Left renal cortex interstitium (tissue), 4 donors: ENCODE measurements at places on chromosomes 12 and 14.

GRCh38 chr14:24092110-24092504, 2.0 kb upstream of the PCK2 start:
- DNase-seq, result no peak

DNA sequence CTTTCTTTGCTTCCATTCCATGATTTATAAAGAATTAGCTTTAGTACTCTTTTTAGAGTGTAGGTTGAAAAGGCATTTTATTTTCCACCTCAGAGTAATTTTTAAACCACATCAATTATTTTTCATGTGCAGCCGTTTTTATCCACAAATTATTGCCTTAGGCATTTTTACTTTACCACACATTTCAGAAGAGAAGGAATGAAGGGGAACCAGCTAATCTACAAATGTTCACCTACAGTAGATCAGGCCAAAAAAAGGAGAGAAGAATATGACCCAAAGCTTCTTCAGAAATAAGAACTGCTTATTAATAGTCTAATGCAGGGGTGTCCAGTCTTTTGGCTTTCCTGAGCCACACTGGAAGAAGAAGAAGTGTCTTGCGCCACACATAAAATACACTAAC, 19.8 kb upstream of the NTN4 start:
- no peak for DNase-seq

DNA sequence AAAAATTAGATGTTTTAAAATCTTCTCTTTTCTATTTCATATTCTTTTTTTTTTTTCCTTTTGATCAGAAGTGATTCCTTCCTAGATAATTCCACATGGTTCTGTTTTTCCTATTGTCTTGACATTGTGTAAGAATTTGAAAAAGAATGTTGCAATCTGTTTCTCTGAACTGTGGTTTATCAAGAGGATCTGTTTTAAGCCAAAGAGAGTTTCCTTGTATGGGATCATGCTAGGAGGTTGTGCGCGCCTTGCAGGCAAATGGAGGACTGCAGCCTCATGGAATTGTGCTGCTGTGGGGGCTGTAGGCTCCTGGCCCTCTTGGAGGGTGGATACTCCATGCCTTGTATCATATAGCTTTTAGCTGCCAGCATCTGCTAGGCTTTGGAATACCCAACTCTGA, 43.3 kb upstream of the MBIP start:
- DNase-seq, result no peak

DNA sequence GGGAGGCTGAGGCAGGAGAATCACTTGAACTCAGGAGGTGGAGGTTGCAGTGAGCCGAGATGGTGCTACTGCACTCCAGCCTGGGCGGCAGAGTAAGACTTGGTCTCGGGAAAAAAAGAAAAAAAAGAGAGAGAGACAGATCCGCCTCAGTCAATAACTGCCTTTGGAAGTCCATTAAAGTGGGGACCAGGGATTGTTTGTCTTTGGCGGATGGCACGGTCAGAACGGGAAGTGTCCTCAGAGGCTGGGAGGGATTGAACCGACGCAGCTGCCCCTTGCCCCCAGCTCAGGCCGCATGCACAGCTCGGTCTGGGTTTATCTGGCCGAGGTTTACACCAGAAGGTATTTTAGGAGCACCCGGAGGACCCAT, 54.4 kb downstream of the TESC start:
- no peak for DNase-seq

GRCh38 chr14:33592297-33592696, 358.6 kb downstream of the EGLN3 start:
- DNase-seq, result no peak

GRCh38 chr14:99351166-99352007, 79.4 kb upstream of the BCL11B start:
- DNase-seq, result no peak

DNA sequence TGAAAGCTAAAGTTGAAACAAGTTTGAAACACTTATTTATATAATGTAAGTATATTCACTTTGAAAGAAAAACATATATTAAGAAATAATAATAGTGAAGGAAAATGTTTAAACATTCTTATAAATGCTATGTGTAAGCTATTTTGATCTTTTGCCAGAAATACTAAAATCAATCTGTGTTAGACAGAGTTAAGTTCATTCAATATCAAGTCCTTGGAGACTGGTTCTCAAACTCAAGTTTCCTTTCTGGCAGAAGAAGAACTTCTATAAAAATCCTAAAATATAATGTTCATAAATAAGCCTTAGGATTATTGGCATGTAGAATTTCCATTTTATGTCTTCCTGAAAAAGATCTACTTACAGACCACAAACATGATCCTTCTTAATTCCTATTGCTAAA, 45.3 kb downstream of the TAOK3 start:
- no peak for DNase-seq

GRCh38 chr12:132428936-132429601, 60.9 kb upstream of the FBRSL1 start:
- DNase-seq, result no peak

GRCh38 chr12:130984183-130985058, 30.7 kb downstream of the ADGRD1 start:
- DNase-seq, result no peak

DNA sequence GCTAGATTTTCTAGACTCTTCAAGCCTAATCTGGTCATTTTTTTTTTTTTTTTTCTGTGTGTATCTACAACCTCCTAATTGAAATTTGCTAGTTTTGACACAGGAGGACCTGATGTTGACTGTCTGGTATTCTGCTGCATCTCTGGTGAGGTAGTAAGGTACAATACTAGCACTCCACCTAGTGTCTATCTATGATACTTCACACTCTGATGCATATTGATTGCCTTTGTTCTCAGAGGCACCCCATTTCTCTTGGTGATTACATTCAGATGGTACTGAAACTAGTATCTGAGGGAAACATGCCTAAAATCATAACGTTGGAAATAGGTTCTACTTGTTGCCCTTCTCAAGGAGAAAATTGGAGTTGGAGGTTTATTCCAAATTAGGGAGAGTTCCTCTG, 930.5 kb upstream of the NOVA1 start:
- peak; percentile 15 for DNase-seq

DNA sequence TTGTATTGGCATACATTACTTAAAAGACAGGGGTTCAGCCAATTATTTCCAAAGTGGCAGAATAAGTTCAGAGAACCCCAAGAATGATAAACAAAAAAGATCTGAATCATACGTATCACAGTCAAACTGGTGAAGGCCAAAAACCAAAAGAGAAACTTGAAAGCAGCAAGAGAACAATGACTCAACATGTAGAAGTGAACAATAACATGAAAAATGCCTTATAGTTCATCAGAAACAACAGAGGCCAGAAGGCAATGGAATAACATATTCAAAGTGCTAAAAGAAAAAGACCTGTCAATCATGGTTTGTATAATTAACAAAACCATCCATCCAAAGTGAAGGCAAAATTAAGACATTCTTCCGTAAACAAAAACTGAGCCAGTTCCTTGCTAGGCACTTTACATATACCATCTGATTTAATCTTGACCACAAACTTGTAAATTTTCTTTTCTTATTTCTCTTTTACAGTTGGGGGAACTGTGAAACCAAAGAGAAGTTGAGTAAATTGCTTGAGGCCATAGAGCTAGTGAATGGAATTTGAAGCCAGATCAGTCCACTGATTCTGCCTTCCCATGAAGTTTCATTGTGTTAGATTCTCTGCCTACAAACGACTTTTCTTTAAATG, 232.1 kb upstream of the SEL1L start:
- no peak for DNase-seq

DNA sequence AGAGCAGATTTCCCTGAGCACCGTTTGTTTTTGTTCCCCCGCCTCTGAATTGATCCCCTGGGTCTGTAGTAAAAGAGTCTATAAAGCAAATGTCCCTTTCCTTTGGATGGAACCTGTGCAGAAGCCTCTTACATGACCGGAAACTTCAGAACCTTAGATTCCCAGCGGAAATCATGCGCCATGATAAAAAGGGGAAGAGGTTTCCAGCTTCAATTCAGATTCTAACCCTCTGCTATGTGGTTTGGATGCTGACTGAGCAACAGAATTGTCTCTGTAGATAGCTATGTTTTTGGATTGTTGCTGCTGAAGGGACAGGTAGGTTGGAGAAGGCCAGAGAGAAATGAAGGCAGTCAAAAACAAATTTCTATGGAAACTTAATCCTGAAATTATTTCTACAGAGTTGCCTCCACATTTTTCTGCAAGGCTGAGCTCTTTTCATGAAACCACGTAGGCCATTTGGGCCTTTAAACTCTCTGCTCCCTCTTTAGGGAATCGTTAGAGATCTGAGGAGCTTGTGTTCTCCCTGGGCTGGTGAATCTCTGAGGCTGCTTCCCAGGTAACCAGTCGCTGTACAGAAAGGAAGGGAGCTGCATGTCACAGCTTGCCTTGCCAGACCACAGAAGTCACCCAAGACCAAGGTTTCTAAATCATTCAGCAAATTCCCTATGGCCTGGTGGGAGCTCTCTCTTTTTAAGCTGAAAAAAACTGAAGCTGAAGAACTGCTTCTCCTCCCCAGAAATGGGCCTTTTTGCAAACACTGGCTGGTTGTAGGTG, 28.7 kb upstream of the OR10P1 start:
- no peak for DNase-seq

GRCh38 chr12:90449611-90450010, 505.4 kb downstream of the CCER1 start:
- no peak for DNase-seq

DNA sequence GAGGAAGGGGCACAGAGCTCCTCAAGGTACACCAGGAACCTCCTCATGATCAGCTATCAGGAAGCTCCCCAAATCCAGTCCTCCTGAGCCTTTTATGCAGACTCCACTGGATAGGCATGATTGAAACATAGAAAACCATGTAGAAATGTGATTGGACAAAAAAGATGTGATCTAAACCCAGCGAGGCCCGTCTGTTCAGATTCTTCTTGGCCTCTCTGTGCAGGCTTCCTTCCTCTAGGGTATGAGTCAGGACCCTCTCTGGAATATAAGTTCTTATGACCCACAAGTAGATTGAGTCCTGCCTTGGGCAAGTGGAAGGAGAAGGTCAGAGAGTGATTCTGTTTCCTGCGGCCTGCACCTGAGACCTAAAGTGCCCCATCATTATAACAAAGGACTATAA, 166.3 kb downstream of the PHLDA1 start:
- DNase-seq, result no peak

GRCh38 chr12:13452955-13453570, 256.5 kb downstream of the EMP1 start:
- no peak for DNase-seq

GRCh38 chr12:104219361-104219892, 3.8 kb downstream of the TXNRD1 start:
- no peak for DNase-seq

DNA sequence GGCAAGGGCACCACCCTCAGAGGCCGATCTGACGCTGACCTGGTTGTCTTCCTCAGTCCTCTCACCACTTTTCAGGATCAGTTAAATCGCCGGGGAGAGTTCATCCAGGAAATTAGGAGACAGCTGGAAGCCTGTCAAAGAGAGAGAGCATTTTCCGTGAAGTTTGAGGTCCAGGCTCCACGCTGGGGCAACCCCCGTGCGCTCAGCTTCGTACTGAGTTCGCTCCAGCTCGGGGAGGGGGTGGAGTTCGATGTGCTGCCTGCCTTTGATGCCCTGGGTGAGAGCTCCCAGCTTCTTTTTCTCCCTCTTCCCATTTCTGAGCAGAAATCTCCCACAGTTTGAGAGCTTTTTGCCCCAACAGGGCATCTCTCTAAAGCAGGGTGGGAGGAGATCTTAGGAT, 1.8 kb downstream of the OAS1 start:
- DNase-seq, result no peak

- no peak for DNase-seq
Measured at GRCh38 chr12:6685814-6686213, 3.4 kb downstream of the ZNF384 start.

DNA sequence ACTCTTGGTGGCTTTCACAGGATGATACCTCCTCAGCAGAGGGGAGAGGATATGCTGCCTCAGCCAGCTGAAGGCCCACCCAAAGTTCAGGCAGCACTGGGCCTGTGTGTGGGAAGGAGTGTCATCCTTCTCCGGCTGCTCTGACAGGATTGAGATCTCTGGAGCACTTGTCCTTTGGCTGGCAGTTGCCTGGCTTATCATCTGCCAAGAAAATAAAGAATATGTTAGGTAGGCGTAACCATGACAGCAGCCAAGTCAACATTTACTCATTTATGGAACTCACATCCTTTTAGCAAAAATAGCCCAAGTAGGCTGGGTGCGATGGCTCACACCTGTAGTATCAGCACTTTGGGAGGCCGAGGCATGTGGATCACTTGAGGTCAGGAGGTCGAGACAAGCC, 68.5 kb downstream of the PPFIBP1 start:
- DNase-seq, result no peak

- DNase-seq, result no peak
Measured at GRCh38 chr14:67416810-67417209, 4.8 kb upstream of the PLEK2 start.

GRCh38 chr12:63450334-63450733, 218.0 kb downstream of the DPY19L2 start:
- DNase-seq, result no peak

- no peak for DNase-seq
Measured at GRCh38 chr12:48997719-48998496, 1.3 kb downstream of the DDN start.

DNA sequence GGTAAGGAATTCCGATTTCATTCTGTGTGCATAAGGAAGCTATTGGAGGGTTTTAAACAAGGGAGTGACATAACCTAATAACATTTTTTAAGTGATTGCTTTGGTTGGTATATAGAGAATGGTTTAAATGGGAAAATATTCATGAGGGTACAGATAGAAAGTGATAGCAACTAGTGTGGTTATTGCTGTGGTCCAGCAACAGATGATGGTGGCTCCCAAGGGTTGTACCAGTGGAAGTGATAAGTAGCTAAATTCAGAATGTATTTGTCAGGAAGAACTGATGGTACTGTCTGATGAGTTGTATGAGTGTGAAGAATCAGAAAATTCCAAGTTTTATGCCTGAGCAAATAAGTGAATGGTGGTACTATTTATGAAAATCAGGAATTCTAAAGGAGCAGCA, 2.6 kb upstream of the CNOT2 start:
- no peak for DNase-seq

- DNase-seq, result peak; percentile 24
Measured at GRCh38 chr12:18261273-18261672, at the start of gene PIK3C2G. Gene PIK3C2G (plus strand): TSS chr12:18261518. CDS start chr12:18282082, 20,564 bp downstream.

- DNase-seq, result no peak
Measured at GRCh38 chr12:56040151-56040550, 1.6 kb upstream of the RPS26 start.

DNA sequence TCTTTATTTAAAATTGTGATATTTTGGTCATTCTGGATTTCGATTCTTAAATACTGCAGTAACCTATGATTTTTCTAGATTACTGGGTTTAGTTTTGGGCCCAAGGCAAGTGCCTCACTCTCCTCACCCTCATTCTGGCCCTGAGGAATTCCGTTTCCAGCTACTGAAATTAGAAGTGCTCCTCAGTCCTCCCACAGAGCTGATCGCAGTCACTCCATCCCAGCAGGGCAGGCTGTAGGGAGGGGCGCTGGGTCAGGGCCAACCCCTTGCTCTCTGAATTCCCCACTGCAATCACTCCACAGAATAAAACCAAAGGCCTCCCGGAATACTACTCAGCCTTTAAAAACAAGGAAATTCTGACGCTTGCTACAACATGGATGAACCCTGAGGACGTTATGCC, 66.5 kb upstream of the DIO3 start:
- DNase-seq, result no peak

- no peak for DNase-seq
Measured at GRCh38 chr14:89902881-89903280, 51.6 kb downstream of the EFCAB11 start.
